Choroid plexus epithelial cell (primary cell): ENCODE measurements at places on chromosomes 5 and 9.

DNA sequence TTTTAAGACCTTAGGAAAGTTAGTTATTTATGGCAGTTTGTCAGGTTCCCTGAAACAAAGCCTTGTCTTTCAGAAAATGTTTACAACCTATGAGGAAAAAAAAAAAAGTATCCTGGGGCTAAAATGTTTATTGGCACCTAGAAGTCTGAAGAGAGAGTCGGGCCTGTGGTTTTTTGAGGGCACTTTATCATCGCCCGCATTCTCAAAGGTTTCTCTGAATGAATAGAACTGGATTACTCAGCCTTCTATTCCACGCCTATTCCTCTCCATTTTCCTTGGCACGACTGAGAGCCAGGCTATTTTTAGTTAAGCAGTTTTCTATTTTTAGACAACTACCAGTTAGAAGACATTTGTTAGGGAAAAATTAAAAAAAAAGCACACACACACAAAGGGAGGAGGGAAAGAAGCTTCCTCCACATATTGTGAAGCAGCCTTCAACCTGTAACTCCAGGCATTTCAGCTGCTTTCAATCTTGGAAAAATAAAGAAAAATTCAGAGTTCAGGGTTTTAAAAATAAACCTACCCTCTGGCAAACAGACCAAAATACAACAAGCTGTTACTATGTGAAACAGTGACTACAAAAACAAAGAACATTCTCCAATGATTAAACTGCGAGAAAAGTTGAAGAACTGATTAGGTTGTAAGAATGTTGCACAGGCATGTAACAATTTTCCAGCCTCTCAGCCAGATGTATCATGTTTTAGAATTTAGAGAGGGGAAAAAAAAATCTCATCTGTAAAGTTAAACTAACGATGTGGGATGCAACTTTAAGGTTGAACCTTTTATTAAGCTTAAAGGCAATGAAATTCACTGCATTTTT, 97.0 kb downstream of the MEF2C start:
- peak; percentile 94 for DNase-seq

- DNase-seq, result no peak
Measured at GRCh38 chr5:7169240-7169878, 226.6 kb upstream of the ADCY2 start.

- DNase-seq, result no peak
Measured at GRCh38 chr9:77882294-77882693, 149.3 kb downstream of the GNAQ start.

GRCh38 chr9:109401169-109401989, 80.5 kb upstream of the EPB41L4B start:
- peak; percentile 77 for DNase-seq

GRCh38 chr5:35246900-35247647, 16.8 kb upstream of the PRLR start:
- DNase-seq, result peak; percentile 42

GRCh38 chr9:110066929-110067716, 140.8 kb downstream of the C9orf152 start:
- DNase-seq, result peak; percentile 46

- no peak for DNase-seq
Measured at GRCh38 chr9:13896047-13896446, 417.9 kb downstream of the NFIB start.

- DNase-seq, result peak; percentile 48
Measured at GRCh38 chr5:151094030-151094851, 13.4 kb upstream of the TNIP1 start.

DNA sequence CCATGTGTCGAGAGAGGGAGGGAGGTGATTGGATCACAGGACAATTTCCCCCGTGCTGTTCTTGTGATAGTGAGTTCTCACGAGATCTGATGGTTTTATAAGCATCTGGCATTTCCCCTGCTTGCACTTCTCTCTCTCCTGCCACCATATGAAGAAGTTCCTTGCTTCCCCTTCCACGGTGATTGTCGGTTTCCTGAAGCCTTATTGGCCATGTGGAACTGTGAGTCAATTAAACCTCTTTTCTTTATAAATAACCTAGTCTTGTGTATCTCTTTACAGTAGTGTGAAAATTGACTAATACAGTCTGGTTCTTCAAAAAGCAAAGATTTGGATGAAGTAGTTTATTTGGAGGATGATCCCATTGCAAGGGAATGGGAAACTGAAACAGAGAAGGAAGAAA, 11.3 kb upstream of the MIER3 start:
- DNase-seq, result no peak

- no peak for DNase-seq
Measured at GRCh38 chr5:113257545-113257944, 177.2 kb downstream of the TSSK1B start.

- DNase-seq, result no peak
Measured at GRCh38 chr9:105338308-105338707, 93.9 kb downstream of the SLC44A1 start.

DNA sequence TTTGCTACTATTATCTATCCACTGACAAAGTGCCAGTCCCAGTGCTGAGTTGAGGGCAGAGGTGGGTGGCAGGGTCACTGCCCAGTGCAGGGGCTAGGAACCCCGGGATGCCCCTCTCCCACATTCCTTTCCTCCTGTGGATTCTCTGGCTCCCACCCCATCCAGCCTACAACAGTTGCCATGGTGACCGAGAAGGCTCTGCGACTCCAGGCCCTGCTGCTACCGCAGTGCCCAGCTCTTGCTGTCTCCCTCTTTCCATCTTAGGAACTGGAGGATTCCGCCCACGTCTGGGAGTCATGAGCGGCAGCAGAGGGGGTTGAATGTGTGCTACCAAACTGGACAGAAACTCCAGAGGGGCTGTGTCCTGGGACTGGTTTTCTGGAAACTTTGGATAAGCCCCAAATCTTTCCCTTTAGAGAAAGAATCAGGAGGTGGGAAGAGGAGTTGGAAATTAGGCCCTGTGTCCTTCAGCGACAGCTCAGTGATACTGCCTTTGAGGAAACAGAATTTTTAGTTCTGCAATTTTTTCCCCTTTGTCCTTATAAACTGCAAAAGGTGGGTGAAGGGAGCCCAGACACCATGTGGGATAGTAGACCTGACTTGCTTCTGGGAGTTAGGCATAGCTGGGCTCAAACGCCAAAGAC, 20.7 kb upstream of the C5orf47 start:
- no peak for DNase-seq

- DNase-seq, result peak; percentile 88
Measured at GRCh38 chr9:133707065-133707762, 30.9 kb downstream of the SARDH start.

DNA sequence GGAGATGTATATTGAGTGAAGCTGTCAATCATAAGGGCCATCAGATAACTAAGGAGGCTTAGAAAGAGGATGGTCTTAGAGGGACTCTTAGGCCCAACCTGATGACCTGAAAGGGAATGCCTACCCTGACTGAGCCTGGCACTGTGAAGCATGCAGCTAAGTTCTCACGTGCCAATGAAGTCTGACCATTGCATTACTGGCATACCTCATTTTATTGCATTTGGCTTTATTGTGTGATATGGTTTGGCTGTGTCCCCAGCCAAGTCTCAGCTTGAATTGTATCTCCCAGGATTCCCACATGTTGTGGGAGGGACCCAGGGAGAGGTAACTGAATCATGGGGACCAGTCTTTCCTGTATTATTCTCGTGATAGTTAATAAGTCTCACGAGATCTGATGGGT, 421.6 kb upstream of the SGCD start:
- DNase-seq, result no peak

DNA sequence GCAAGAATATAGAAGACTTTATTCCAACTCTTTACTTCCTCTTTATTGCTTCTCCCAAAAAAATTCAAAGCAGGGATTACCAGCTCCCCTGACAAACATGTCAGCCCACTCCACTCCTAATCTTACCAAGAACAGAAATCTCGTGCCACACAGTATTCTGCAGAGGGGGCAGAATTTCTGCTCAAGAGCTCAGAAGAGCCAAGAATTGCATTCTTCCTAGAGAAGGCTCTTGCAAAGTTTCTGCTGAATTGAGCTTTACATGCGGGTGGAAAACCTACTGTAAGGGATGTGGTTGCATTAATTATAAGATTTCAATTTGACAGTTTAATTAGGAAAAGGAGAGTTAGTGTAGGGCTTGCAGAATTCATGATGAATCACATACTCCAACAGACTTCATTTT, 428.5 kb downstream of the CETN3 start:
- DNase-seq, result no peak

DNA sequence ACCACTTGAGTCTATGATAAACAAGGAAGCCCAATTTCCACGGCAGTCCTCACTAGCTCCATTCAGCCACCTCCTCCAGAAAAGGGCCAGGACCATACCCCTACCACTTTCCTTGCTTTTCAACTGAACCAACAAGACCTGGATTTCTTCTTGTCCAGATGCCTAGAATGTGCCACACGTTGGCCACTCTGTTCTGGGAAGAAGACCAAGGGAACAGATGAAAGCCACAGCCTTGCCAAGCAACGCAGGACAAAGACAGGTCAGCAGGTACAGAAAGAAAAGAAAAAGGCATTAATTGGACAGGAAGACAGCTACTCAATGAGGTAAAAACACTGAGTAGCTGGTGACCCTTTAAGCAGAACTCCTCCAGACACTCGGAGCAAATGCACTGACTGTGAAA, 2.2 kb downstream of the CCNJL start:
- DNase-seq, result no peak

GRCh38 chr5:11785771-11786352, 118.4 kb downstream of the CTNND2 start:
- DNase-seq, result no peak

- DNase-seq, result no peak
Measured at GRCh38 chr5:159456722-159457465, 126.6 kb upstream of the IL12B start.

- no peak for DNase-seq
Measured at GRCh38 chr9:136512651-136513071, 29.8 kb upstream of the SEC16A start.

GRCh38 chr9:100505564-100506159, 32.7 kb downstream of the TMEFF1 start:
- peak; percentile 82 for DNase-seq

DNA sequence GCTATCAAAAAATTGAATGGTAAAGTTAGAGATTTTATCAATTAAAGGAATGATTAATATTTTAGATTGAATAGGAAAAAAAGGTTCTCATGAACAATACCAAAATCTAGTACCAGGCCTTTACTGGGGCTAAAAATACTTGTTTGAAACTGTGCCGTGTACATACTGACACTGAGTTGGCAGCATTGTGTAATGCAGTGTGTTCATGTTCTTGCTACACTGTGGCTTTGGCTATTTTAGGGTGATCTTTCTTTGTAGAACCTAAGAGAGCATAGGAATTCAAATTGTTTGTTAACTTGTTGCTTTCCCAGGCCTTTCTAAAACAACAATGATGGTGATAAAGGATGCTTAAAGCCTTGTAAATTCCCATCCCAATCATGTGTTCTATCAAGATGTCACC, 80.9 kb downstream of the KIF4B start:
- no peak for DNase-seq

DNA sequence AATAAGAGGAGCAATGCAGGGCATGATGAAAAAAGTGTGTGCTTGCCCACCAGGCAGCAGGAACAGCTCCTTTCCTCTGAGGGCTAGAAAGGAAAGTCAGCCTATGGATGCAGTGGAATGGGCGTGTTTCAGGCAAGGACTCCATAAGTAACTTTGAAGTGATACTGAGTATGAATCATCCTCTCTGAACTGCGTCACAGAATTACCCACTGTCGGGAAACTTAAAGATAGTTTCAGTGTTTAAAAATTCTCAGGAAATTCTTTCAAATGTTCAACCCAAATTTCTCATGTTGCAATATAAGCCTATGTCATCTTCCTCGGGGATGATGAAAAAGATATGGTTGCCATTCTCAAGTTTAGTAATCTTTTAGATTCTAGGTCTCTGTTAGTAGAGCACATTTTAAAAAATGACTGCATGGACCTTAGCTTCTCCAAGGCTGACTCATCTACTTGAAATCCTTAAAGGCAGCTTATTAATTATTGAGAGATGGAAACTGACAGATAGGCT, 27.7 kb downstream of the PTCD2 start:
- peak; percentile 93 for DNase-seq

- DNase-seq, result peak; percentile 13
Measured at GRCh38 chr5:1374679-1375055, 29.8 kb upstream of the CLPTM1L start.

GRCh38 chr5:4758550-4758949, 381.6 kb upstream of the ADAMTS16 start:
- no peak for DNase-seq

DNA sequence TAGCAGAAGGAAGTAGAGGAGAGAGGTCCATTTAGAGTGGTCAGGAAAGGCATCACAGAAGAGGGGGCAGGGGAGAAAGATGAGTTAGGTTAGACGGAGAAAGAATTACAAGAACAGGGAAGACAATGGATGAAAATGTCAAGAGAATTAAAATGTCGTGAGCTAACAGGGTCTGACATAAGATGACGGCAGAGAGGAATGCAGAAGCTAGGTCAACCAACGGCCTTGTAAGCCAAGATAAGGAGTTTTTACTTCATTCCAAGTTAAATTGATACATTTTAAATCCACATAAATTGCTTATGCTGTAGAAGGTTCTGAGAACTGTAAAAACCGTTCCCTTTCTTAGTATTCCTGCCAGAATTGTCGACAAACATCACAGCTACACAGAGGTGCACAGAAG, 896.9 kb upstream of the DMAC1 start:
- no peak for DNase-seq

DNA sequence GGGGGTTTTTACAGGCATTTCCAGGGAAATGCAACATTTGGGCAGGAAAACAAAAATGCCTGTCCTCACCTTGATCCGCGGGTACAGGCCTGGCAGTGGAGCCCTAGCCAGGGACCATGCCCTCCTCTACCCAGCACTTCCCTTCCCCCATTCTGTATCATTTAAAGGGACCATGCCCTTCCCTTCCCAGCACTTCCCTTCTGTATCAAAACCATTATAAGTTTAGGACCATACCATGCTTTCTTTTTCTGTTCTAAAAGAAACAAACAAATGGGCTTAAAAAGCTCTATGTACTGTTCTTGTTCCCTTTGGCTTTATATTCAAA, 166.9 kb upstream of the ZNF608 start:
- no peak for DNase-seq

- no peak for DNase-seq
Measured at GRCh38 chr5:10328323-10328722, 20.6 kb upstream of the CMBL start.

GRCh38 chr9:73451003-73451402, 299.3 kb downstream of the ANXA1 start:
- DNase-seq, result no peak

- no peak for DNase-seq
Measured at GRCh38 chr5:143551820-143552251, 148.3 kb upstream of the NR3C1 start.

- DNase-seq, result no peak
Measured at GRCh38 chr9:3508078-3508431, 17.7 kb downstream of the RFX3 start.
